ENCODE measurements at places on chromosomes 16 and 17. TPM values are rescaled to one million over a fixed set of nuclear protein-coding genes. Genes with fewer than 3 reads are reported as not detected.

Gene MLLT6
- total RNA-seq, result 89.6 TPM

Gene ABAT
- total RNA-seq, result 0.64 TPM

Gene ELOB
- total RNA-seq, result 317 TPM

Gene GFAP
- 0.54 TPM for total RNA-seq

Gene GALK1
- 13.2 TPM for total RNA-seq

Gene ABCA3
- 9.0 TPM for total RNA-seq

DNA sequence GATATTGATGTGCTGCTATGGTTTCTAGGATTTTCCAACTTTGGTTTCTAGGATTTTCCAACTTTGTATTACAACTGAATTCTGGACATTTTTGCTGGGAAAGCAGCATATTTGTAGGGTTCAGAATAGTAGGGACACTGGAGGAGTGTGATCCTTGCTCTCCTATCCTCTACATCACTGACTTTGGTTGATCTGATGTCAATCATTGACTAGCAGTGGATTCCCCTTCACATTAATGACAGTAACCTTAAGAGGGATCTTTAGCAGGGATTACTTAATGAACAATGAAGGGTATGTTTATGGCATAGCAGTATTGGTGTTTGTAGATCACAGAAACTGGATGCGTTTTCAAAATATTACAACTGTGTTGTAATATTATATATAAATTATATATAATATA lies 67.4 kb downstream of the MAP2K4 start:
- no peak for DNase-seq

DNA sequence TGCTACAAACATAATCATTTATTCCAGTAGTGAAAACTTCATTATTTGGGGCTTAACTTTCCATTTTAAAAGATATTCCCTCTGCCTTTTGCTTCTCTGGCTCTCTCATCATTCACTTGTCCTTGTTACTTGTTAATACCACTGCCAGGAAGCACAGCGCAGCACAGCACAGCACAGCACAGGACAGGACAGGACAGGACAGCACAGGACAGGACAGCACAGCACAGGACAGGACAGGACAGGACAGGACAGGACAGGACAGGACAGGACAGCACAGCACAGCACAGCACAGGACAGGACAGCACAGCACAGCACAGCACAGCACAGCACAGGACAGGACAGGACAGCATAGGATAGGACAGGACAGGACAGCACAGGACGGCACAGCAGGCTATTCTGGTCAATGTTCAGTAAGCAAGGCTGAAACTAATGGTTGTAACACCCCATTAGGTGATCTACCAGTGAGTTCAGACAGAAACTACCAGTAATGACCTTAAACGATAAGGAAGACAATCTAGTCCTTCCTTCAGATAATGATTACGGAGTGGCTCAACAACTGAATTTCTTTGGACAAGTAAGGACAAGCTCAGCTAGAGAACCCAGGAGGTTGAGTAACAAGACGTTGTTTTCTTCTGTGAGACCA lies 31.9 kb downstream of the COG1 start:
- no peak for DNase-seq

GRCh38 chr17:55730380-55730779 lies 7.7 kb upstream of the TMEM100 start:
- DNase-seq, result no peak

DNA sequence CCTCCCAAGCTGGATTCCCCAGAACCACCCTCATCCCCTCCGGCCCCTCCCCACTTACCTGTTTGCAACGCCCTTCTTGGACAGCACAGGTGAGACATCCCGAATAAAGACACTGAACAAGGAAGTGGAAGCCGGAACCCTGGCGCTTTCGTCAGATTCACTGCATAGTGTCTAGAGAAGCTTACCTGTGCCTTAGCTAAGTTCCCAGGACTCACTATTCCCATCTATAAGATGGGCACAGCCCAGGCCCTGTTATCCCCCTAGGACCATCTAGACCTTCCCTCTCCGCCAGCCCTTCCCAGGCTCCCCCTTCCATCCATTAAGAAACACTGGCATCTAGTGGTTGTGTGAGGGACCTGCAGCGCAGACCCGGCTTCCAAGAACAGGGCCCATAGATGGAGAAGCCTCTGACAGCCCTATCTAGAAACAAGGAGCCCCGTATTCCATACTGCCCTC lies 26.9 kb upstream of the RPL38 start:
- DNase-seq, result peak; percentile 61

- DNase-seq, result peak; percentile 89
Measured at GRCh38 chr17:41697122-41697962, 8.7 kb downstream of the EIF1 start.

- DNase-seq, result no peak
Measured at GRCh38 chr16:29662729-29663015, 375 bp upstream of the SPN start.

DNA sequence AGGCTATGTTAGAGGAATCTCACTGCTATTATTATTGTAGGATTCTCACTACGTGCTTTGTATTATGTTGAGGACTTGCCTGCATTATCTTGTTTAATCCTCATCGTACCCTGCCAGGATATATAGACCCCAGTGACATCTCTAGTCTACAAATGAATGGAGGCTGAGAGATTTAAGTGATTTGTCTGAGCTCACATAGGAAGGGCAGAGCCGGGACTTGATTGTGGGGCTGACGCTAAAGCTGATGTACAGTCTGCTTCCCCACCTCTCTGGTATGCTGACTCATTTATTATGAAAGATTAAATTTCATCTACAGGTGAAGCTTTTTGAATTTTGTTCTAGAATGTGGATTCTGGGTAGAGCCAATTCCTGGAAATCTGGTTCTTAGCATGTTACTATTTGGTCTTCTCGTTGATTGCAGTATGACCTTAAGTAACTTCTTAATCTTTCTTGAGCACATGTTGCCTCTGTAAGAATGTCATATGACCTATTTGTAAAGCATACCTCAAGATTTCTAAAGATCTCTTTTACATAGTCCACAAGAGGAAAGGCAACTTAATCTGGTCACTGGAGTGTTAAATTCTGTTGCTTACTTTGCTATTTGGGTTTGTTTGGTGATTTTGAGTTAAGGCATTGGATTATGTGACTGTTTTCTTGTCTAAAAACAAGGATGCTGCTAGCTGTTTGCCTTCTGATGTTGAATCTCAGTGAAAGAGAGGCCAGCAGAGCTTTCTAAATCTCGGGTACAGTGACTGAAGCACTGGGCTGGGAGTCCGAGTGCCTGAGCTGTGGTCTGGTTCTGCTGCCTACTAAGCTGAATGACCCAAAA lies 12.4 kb downstream of the METTL9 start:
- no peak for DNase-seq

GRCh38 chr16:88867581-88868246 lies 1.3 kb upstream of the PABPN1L start:
- DNase-seq, result no peak

DNA sequence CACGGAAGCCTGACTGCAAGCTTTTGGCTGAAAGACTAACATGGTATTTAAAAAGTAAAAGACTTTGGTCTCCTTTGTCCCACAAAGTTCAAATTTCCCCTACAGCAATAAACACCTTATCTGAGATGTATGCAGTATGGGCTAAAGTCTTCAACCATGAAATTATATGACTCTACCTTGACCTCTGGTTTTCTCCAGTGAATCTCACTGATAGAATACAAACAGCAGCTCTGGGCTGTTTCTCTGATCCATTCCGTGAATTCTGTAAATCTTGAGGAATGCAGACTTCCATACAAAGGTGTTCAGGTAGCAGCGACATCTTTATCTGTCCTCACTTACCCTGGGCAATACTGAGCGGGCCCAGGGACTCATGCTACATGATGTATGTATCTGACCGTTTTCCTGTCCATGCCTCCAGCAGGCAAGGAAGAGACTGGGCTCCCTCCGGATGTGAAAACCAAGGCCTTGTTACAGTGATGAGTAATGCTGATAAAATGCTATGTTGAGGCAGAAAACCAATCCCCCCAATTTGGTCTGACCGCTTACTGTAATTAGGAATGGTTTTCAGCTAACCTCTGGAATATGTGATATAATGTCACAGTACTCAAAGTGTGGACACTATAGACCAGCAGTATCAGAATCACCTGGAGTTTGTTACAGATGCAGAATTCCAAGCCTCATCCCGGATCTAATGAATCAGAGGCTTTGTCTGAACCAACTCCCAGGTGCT lies 589.8 kb downstream of the HS3ST4 start:
- no peak for DNase-seq

GRCh38 chr17:82180776-82181528 lies 31.7 kb downstream of the CCDC57 start:
- no peak for DNase-seq

DNA sequence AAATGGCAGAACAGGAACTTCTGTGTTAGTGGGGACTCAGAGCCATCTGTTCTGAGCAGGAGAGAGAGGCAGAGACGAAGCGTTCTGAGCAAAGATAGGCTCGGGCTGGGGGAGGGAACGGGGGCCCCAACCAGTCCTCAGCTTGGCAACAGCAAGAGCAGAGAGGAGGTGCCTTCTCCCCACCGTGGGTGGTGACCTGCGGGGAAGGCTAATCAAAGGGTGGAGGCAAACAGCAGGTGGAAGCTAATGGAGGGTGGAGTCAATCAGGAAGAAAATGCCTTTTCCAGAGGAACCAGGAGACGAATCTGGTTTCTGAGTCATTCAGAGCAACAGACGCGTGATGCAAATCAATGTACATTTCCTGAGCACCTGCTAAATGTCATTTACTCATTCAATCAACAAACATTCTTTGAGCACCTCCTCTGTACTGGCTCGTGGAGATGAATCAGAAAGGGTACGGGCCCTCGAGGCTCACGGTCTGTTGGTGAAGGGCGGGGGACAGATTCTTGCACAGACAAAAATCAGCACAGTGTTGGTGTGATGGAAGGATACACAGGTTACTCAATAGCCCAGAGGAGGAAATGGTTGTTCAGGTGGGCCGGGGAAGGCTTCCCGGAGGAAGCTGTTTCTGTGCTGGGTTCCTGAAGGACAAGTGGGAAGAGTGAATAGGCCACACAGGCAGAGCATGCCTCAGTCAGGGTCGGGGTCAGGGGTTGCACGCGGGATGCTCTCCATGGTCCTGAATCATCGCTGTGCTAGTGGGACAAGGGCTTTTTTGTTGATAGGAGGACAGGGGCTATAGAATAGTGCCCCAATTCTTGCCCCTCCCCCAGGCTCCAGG lies 5.7 kb upstream of the SPNS2 start:
- no peak for DNase-seq

GRCh38 chr17:19447085-19447583 lies 36.1 kb downstream of the RNF112 start:
- no peak for DNase-seq

GRCh38 chr16:17382949-17383863 lies 87.6 kb downstream of the XYLT1 start:
- no peak for DNase-seq

- DNase-seq, result no peak
Measured at GRCh38 chr17:57478478-57479250, 222.3 kb downstream of the MSI2 start.

DNA sequence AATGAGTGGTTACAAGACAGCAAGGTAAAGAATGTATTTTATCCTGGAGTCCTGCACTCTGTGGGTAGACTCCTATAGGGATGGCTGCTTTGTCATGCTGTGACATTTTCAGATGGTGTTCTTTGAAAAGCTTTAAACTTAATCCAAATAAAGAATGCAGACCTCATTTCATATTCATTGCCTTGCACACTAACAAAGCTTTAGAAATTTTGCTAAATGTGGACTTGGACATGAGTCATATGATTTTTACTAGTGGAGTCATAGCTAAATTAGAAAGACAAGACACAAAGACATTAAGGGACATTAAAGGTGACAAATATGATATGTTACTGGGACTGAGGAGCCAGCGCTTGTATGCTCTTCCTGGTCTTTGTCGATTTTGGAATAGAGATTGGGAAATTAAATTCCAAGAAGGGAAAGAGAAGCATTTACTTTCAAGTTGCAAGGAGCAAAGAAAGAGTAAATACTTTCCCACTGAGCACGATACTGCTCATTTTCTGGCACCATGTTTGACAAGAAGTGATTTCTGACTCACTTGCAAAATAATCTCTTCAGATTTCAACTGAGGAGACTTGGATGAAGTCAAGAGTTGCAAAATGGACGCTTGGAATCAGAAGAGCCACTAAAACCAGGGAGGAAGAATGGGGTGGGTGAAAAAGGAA lies 152.9 kb upstream of the MYOCD start:
- no peak for DNase-seq

GRCh38 chr17:49574323-49574781 lies 1.3 kb upstream of the NXPH3 start:
- DNase-seq, result peak; percentile 46

- no peak for DNase-seq
Measured at GRCh38 chr16:10519929-10520868, 60.2 kb downstream of the EMP2 start.

DNA sequence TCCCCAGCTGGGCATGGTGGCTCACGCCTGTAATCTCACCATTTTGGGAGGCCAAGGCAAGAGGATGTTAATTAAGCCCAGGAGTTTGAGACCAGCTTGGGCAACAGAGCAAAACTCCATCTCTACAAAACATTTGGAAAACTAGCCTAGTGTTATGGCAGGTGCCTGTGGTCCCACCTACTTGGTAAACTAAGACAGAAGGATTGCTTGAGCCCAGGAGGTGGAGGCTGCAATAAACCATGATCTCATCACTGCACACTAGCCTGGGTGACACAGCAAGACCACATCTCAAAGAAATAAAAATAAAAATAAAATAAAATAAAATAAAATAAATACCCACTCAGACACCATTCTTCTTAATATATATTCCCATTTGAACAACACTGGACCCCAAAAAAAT lies 32.0 kb downstream of the EMP2 start:
- no peak for DNase-seq

Measured in psoas muscle (tissue), 8 donors.